ENCODE measurements at places on chromosomes 13 and 19. TPM values are rescaled to one million over a fixed set of nuclear protein-coding genes. Genes with fewer than 3 reads are reported as not detected.

DNA sequence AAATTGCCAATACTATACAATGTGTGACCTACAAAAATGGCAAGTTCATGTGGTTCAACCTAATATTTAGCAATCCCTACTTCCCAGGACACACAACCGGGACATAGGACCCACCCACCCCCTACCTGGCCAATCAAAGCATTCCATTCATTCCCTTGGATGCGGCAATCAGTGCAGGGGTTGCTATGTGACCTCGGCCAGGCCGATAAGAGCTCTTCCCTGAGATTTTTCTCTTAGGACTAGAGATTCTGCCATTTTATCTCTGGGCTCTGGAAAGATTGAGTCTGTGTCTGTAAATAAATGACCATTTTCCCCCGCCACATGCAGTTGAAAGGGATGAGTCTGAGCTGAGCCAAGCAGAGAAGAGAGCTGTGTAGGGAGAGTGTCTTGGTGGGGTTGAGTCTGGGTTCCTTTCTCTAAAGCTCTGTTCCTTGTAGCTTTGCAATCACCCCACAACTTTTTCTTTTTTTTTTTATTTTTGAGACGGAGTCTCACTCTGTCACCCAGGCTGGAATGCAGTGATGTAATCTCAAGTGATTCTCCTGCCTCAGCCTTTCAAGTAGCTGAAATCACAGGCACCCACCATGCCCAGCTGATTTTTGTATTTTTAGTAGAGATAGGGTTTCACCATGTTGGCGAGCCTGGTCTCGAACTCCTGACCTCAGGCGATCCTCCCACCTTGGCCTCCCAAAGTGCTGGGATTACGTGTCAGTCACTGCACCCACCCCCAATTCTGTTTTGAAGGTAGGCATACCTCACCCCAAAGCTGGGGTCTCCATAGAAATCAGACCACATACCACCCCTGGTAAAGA lies 7.4 kb downstream of the IFNL1 start:
- no peak for DNase-seq

GRCh38 chr13:23995283-23996073 lies 98.2 kb upstream of the C1QTNF9B start:
- DNase-seq, result no peak

The ANKRD10 gene
- 193 TPM for total RNA-seq

- no peak for DNase-seq
These were observed 355.1 kb downstream of the LIG4 start for GRCh38 chr13:107860284-107860683.

- DNase-seq, result no peak
These were observed 26.1 kb downstream of the EXOC3L2 start for GRCh38 chr19:45218911-45219743.

GRCh38 chr13:93955904-93956303 lies 523.6 kb downstream of the DCT start:
- no peak for DNase-seq

DNA sequence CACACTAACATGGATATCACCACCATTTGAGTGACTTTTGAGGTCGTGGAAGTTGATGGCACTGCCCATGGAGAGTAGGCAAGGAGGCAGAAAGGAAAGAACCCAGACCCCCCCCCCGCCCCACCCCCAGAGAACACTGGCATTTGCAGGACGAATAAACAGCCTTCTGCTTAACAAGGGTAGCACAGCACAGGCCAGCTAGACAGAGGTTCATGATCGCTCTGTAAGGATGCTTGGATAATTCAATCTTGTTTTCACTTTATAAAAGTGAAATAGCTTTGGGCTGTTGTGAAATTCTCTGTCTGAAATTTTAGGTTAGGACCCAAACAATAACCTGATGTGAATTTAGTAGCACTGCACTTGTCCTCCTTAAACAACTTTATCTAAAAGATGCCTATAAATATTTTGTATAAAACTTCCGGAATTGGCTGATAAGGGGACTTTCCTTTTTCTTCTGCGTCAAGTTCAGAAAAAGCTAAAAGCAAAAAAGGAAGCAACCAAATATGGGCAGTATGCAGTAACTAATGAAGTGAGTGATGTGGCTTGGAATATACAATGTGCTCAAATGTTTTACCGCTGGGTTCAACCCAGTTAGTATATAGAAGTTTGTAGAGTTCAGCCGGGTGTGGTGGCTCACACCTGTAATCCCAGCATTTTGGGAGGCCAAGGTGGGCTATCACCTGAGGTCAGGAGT lies 163.7 kb downstream of the SHISA2 start:
- DNase-seq, result no peak

- no peak for DNase-seq
These were observed 38.9 kb downstream of the DACH1 start for GRCh38 chr13:71828117-71828516.

The LYPD5 gene
- total RNA-seq, result 0.48 TPM

GRCh38 chr19:3897936-3898335 lies 17.5 kb downstream of the ATCAY start:
- no peak for DNase-seq

GRCh38 chr13:92963029-92963428 lies 263.6 kb upstream of the GPC6 start:
- no peak for DNase-seq

GRCh38 chr13:98327371-98328270 lies 150.6 kb upstream of the RNF113B start:
- DNase-seq, result no peak

DNA sequence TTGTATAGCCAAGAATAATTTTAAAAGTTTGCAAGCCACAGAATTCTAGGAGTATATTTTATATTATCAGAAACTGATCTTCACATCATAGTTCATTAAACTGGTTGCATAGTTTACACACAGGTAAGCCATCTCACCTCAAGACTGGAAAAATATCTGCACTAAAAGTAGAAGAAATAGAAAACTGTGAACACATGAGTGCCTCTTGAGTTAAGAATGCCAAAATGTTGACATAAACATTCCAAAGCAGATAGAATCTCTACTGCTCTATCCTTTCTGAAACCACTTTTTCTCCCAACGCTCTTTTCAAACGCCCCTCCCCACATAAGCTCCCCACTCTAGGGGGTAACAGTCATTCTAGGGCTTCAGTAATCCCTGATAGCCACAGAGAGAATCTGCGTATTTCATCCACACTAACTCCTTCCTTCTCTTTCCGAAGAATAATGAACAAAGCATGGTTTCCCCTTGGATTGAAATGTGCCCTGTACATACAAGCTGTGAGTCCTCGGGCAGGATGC lies 201.5 kb downstream of the IRS2 start:
- DNase-seq, result no peak

- DNase-seq, result no peak
These were observed 186.9 kb downstream of the DIAPH3 start for GRCh38 chr13:59976856-59977255.

The CNN2 gene
- total RNA-seq, result 74.1 TPM

GRCh38 chr19:38003438-38004185 lies 96.6 kb downstream of the SIPA1L3 start:
- peak; percentile 75 for DNase-seq

DNA sequence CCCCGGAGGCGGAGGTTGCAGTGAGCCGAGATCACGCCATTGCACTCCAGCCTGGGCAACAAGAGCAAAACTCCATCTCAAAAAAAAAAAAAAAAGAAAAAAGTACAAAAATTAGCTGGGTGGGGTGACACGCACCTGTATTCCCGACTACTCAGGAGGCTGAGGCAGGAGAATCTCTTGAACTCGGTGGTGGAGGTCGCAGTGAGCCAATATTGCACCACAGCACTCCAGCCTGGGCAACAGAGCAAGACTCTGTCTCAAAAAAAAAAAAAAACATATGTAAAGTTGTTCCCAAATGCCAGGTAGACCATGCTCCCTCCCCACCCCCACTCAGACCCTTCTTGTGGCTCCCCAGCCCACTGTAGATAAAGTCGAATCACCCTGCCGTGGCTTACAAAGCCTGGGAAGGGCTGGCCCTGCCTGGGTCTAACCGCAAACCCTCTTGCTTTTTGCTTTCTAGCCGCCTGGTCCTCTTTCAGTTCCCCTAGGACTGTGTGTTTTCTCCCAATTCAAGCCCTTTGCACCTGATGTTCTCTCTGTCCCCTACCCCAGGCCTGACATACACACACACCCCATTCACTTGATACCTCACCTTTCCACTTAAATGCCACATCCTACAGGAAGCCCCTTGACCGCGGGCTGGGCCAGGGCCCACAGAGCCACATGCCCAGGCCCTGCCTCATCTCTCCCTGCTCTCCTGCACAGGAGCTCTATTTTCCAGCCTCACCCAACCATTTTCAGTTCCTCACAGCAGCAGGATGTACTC lies 34.4 kb downstream of the MAP4K1 start:
- DNase-seq, result no peak

The TEX29 gene
- not detected for total RNA-seq

DNA sequence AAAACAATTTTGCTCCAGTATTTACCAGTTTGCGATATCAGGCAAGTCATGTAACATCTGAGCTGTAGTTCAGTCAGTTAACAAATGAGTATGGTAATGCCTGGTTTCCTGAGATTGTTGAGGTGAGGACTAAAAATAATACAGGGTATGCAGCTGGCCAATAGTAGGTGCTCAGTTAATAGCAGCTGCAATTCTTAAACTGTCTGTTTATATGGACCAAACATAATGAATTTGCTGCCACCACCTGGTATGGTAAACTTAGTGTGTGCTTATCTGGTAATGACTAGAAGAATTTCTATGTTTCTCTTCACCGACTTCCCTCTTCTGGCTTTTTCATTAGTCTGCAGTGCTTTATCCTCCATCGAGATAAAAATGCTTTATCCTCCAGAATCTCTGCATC lies 9.1 kb downstream of the ZMYM2 start:
- DNase-seq, result no peak

The GARIN5A gene
- 1.1 TPM for total RNA-seq

The COL5A3 gene
- total RNA-seq, result 32.2 TPM

The AMH gene
- total RNA-seq, result 3.9 TPM

- no peak for DNase-seq
These were observed 23.1 kb upstream of the SPRY2 start for GRCh38 chr13:80363890-80364503.

Data from breast epithelium (tissue), 4 donors.